ENCODE measurements at places on chromosomes 1 and 21.

- DNase-seq, result no peak
These were observed 1.9 kb upstream of the EDARADD start for GRCh38 chr1:236392182-236392581.

- DNase-seq, result no peak
These were observed 1.6 kb downstream of the PPP1R15B start for GRCh38 chr1:204409836-204410687.

DNA sequence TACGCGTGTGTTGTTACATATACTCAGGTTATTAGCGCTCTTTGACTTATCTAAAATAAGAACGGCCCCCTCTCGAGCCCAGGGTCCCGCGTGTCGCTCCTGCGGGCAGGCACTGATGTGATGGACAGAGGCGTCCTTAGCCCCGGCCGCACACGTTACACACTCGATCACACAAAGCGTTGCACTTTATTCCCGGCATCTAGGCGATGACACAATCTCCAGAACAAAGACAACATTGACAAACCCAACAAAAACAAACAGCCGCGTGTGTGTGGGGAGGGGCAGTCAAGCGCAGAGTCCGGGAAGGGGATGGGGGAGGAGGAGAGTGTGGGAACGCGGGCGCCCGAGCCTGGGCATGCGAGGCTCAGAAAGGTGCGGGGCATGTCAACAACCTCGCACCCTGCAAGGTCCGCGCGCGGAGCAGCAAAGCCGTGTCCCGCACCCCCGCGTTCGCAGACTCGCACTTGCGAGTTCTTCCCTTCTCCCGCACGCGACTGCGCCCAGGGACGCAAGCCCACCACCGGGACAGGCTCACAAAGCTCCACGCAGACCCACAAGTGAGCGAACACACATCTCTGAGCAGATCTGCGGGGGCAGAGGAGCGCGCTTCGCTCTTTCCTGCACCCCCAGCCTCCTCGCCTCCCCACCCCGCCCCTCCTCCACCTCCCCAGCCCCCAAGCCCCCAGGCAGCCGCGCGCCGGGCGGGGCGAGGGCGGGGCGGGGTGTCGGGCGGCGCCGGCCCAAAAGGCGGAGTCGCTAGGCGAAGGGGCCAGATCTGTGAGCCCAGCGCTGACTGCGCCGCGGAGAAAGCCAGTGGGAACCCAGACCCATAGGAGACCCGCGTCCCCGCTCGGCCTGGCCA, at the start of gene EFNA1:
Gene EFNA1, plus strand, starts transcription at position 772 of the 862 bp plus-strand sequence. CDS start 102 bp downstream, outside the sequence.
- peak; percentile 88 for DNase-seq

DNA sequence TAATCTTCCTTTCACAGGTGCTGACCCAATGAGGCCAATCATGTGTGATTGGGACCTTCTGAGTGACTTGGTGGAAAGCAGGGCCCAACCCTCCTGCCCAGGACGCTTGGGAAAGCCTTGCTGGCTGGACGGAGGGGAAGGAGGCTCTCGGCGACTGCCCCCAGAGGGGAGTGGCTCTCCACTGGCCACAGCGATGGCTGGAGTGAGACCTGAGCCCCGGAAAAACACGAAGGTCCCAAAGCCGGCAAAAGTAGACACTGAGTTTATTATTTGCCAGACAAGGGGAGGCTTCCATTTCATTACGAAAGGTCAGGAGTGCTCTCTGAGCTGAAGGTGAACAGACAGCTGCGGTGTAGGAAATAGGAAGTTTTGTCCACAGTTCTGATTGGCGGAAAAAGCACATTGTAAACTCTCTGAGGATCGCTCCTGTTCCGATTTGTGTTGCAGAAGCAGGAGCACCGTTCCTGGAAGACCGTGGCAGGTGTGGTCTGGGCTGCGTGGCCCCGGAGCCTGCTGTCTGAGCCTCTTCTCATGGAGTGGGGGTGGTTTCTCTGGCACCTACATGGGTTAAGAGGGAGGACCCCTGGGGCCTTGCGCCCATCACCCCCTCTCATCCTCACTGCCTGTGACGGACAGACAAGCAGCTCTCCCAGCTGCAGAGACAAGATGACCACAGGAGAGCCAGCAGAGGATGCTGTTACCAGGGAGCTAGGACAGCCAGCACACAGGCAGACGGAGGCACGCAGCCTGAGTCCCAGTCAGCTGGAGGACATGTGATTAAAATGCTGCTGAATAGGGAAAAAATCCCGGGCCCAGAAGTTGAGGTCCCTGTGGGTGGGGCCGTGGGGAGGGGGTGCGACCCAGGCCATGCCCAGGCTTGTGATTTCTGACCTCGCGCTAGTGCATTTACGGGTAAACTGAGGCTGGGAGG, 41.5 kb downstream of the KRTAP10-1 start:
- DNase-seq, result no peak

- no peak for DNase-seq
These were observed 56.5 kb downstream of the LAMC2 start for GRCh38 chr1:183242556-183242955.

GRCh38 chr1:31663622-31664452, 19.2 kb upstream of the PEF1 start:
- peak; percentile 70 for DNase-seq

GRCh38 chr1:199855580-199855979, 171.9 kb upstream of the NR5A2 start:
- DNase-seq, result no peak
